ENCODE measurements at places on chromosomes 1 and 21. TPM values are rescaled to one million over a fixed set of nuclear protein-coding genes. Genes with fewer than 3 reads are reported as not detected.

GRCh38 chr1:228646717-228647522, 88.4 kb upstream of the RHOU start:
- no peaks in the 10 kb centered on the region for H3K36me3 ChIP-seq
- H3K27ac ChIP-seq: no peak overlapping the region
- peak overlapping the region; percentile 45 for H3K4me3 ChIP-seq
- peak; percentile 50 for ATAC-seq
- no peaks in the 10 kb centered on the region for H3K4me1 ChIP-seq

DNA sequence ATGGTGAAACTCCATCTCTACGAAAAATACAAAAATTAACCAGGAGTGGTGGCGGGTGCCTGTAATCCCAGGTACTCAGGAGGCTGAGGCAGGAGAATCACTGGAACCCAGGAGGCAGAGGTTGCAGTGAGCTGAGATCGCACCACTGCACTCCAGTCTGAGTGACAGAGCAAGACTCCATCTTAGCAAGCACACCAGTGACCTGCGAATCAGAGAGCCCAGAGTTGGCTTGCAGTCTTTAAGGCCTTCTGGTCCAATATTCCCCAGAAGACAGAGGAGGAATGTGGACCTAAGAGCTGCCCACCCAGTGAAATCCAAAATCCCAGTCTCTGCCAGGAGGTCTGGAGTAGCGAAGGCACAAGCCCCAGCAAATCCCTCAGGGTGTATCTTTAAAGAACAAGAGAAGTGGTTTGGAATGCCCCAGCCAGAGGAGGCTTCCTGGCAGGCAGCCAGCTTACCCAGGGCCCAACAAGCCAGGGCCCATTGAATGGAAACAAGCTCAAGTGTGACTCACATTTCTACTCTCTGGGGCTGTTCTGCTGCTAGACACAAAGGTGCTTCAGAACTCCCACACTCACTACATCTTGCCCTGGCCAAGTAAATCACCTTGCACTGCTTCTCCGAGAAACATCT, 23.9 kb downstream of the GPR161 start:
- ATAC-seq: no peak
- H3K36me3 ChIP-seq: no peaks in the 10 kb centered on the region
- H3K4me1 ChIP-seq: no peaks in the 10 kb centered on the region

DNA sequence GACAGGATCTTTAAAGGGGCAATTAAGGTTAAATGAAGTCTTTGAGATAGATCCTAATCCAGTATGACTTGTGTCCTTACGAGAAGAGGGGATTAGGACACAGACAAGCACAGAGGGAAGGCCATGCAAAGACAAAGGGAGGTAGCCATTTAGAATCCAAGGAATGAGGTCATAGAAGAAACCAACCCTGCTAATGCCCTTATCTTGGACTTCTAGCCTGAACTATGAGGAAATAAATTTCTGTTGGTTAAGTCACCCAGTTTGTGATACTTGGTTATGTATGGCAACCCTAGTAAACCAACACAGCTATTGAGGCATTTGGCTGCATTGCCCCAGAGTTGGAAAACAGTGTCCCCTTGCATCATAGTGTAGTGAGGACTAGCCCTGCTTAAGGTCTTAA, 121.3 kb downstream of the MAST2 start:
- no peak overlapping the region for H3K4me3 ChIP-seq
- H3K27me3 ChIP-seq: no peaks in the 10 kb centered on the region
- no peak overlapping the region for H3K27ac ChIP-seq
- no peaks in the 10 kb centered on the region for H3K36me3 ChIP-seq
- ATAC-seq: no peak

- H3K27me3 ChIP-seq: no peaks in the 10 kb centered on the region
- peak; percentile 42 for ATAC-seq
- peaks cover 78% of the 10 kb centered on the region for H3K4me1 ChIP-seq
- peak overlapping the region; percentile 49 for H3K4me3 ChIP-seq
- peak overlapping the region; percentile 93 for H3K27ac ChIP-seq
Measured at GRCh38 chr1:2231532-2232254, 3.6 kb downstream of the SKI start.

DNA sequence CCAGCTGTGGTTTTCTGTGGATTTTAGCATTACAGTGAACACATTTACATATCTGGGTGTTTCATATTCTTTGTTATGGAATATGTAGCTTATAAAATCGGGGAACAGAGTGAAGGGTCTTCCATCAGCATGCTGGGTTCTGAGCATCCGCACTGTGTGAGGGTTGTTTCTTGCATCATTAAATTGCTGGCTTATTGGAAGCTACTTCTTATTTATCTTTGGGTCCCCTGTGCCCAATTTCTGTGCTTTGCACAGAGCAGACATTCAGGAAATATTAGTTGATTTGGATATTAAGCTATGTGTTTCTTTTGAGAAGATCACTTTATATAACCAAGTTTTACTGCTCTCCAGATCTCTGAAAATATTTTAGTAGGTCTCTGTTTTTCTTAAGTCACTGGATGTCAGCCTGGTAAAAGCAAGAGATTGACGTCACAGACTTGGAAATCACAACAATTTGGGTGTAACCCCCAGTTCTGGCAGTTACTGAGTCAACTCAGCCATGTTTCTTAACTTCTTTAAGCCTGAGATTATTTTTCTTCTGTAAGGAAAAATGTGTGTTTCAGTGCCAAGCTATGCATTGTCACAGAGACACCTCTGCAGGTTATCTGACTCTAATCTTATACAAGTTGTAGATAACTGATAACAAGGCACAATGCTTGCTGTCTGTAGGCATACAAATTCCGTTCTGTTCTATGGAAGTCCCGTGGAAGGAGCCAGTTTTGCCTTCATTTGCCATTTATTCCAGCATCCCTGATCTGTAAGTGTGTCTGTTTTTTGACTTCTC, 258.3 kb upstream of the KAZN start:
- no peak overlapping the region for H3K4me3 ChIP-seq
- ATAC-seq: peak; percentile 61
- H3K27me3 ChIP-seq: no peaks in the 10 kb centered on the region
- H3K36me3 ChIP-seq: no peaks in the 10 kb centered on the region
- H3K27ac ChIP-seq: peak overlapping the region; percentile 61

GRCh38 chr1:50047916-50048694, 24.4 kb upstream of the AGBL4 start:
- no peak overlapping the region for H3K4me3 ChIP-seq
- no peak overlapping the region for H3K27ac ChIP-seq
- no peaks in the 10 kb centered on the region for H3K36me3 ChIP-seq
- peaks cover 8% of the 10 kb centered on the region for H3K4me1 ChIP-seq

GRCh38 chr1:221965252-221965651, 223.4 kb upstream of the DUSP10 start:
- no peak overlapping the region for H3K4me3 ChIP-seq
- H3K27ac ChIP-seq: no peak overlapping the region
- H3K4me1 ChIP-seq: no peaks in the 10 kb centered on the region
- no peaks in the 10 kb centered on the region for H3K36me3 ChIP-seq
- ATAC-seq: no peak

- H3K27me3 ChIP-seq: no peaks in the 10 kb centered on the region
- no peak for ATAC-seq
- no peak overlapping the region for H3K4me3 ChIP-seq
Measured at GRCh38 chr1:213284626-213285025, 233.6 kb downstream of the RPS6KC1 start.

DNA sequence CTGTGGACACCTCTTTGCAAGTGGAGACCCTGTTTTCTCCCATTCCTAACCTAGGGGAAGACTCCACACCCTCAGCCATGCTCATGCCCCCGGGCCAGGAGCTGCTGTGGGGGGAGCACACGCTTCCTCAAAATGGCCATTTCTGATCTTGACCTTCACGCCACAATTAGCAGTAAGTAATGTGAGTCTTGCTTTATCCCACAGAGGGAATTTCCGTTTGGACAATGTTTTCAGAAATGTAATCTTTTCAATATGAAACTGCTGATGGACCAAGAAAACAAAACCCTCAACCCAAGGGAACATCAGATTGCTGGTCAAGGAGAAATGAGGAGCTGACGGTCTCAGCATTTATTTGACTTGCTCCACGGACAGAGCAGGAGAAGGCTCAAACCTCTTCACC, 8.3 kb upstream of the KCNE1 start:
- peak overlapping the region; percentile 55 for H3K27ac ChIP-seq
- no peak overlapping the region for H3K4me3 ChIP-seq
- ATAC-seq: no peak
- H3K36me3 ChIP-seq: peaks cover 68% of the 10 kb centered on the region

DNA sequence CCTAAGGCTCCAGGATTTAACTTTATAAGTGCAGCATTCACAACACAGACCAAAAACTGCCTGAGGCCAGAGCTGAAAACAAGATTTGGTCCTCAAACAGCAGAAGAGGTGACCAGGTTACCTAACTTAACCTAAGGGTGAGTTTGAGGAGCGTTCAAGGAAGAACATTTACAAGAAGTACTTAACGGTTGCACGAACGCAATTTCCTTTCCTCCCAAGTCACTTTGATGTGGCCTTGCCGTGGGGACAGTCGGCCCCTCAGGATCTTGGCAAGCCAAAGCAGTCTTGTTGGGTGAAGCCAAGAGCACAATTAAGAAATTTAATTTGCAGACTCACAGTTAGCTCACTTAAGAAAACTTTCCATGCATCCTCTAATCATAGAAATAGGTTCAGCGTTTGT, 202.6 kb upstream of the COA6 start:
- no peaks in the 10 kb centered on the region for H3K4me1 ChIP-seq
- H3K27ac ChIP-seq: no peak overlapping the region
- H3K36me3 ChIP-seq: no peaks in the 10 kb centered on the region

GRCh38 chr1:72435025-72435424, 152.7 kb upstream of the NEGR1 start:
- no peaks in the 10 kb centered on the region for H3K27me3 ChIP-seq
- ATAC-seq: no peak
- H3K27ac ChIP-seq: no peak overlapping the region
- H3K4me1 ChIP-seq: no peaks in the 10 kb centered on the region

DNA sequence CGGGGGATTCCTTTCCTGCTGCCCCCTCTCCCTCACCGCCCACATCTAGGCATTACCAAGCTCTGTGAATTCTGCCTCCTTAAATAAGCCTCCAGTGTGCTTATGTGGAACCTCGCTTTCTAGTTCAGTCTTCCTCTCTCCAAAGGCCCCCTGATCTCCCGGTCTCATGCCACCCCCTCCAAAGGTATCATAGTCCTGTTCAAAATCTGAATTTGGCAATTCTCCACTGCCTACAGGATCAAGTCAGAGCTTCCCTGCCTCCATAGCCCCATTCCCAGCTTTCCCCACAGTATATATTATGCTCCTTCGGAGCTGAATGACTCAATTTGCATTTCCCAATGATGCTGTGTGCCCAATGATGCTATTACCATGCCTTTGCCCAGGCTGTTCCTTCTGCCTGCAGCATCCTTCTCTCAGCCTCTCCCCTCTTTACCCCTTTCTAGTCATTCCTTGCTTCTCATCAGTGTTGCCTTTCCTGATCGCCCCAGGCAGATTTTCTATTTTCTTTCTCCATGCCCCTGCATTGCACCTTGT, 1.7 kb downstream of the AZIN2 start:
- peaks cover 3% of the 10 kb centered on the region for H3K4me1 ChIP-seq
- ATAC-seq: no peak
- no peaks in the 10 kb centered on the region for H3K36me3 ChIP-seq
- H3K27ac ChIP-seq: no peak overlapping the region

GRCh38 chr1:248783367-248783766, 27.8 kb upstream of the LYPD8 start:
- H3K36me3 ChIP-seq: no peaks in the 10 kb centered on the region
- no peak overlapping the region for H3K4me3 ChIP-seq
- H3K27me3 ChIP-seq: peaks cover 20% of the 10 kb centered on the region
- H3K4me1 ChIP-seq: no peaks in the 10 kb centered on the region
- no peak for ATAC-seq

DNA sequence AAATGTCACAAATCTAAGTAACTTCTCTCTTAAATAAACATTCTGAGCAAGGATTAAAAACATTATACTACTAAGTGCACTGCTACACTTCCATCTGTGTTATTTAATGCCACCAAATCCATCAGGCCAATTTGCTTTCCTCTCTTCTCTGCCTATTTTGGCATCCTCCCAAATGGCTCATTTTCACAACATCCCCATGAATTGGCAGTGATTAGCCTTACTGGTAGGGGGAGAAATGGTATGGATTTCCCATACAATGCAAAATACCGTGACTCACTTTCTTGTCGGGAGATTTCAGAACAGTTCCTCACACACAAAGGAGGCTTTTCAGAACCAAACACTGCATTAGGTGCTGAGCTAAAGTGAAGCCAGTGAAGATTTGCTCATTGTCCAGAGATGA, 195.7 kb downstream of the MIS18A start:
- H3K27ac ChIP-seq: no peak overlapping the region
- no peaks in the 10 kb centered on the region for H3K36me3 ChIP-seq
- H3K27me3 ChIP-seq: peaks cover 3% of the 10 kb centered on the region
- no peak overlapping the region for H3K4me3 ChIP-seq
- no peaks in the 10 kb centered on the region for H3K4me1 ChIP-seq

- no peak overlapping the region for H3K27ac ChIP-seq
- H3K27me3 ChIP-seq: peaks cover 9% of the 10 kb centered on the region
- ATAC-seq: peak; percentile 31
- no peaks in the 10 kb centered on the region for H3K4me1 ChIP-seq
- H3K4me3 ChIP-seq: no peak overlapping the region
Measured at GRCh38 chr21:37593740-37594471, 227.3 kb downstream of the DYRK1A start.

DNA sequence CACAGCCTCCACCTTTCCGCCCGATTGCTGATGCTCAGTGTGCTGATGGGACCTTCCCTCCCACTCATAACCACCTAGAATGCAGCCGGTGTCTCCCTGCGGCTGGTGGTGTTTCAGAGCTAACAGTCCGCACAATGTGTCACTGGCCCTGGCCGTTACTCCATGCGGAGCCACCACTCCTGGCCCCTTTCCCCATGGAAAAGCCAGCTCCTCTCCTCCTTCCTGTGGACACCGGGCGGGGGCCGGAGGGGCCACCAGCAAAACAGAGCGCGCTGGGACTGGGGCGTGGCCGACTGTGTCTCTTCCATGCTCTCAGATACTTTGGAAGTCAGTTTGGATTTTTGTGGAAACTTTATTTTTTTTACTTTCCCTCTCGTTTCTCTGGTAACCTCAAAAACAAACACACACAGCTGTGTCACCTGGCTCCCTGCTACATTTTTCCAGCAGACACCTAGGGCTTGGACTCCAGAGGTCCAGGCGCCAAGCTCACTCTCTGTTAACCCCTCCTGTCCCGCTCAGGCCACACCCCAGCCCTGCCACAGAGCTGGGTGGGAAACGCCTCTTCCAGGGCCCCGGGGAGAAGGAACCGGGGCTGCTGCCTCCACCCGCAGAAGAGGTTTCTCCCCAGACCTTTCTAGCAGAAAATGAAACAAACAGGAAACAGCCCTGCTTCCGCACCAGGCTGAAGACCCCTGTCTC, 32.5 kb upstream of the COL6A2 start:
- H3K4me1 ChIP-seq: peaks cover 31% of the 10 kb centered on the region
- H3K36me3 ChIP-seq: no peaks in the 10 kb centered on the region
- peak overlapping the region; percentile 14 for H3K4me3 ChIP-seq
- H3K27ac ChIP-seq: peak overlapping the region; percentile 97
- no peaks in the 10 kb centered on the region for H3K27me3 ChIP-seq
- ATAC-seq: peak; percentile 71

- no peak overlapping the region for H3K4me3 ChIP-seq
- no peak overlapping the region for H3K27ac ChIP-seq
- H3K27me3 ChIP-seq: no peaks in the 10 kb centered on the region
Measured at GRCh38 chr1:40734882-40735628, 43.6 kb downstream of the NFYC start.

CRNN gene
- total RNA-seq: 2.2 TPM

NCDN gene
- 41.2 TPM for total RNA-seq

KIF21B gene
- 1.2 TPM for total RNA-seq

IL19 gene
- total RNA-seq: not detected

SLC9C2 gene
- not detected for total RNA-seq

MROH9 gene
- not detected for total RNA-seq
